Cardiac septum (tissue), 1 donor: ENCODE measurements at places on chromosomes 4 and X. TPM values are rescaled to one million over a fixed set of nuclear protein-coding genes. Genes with fewer than 3 reads are reported as not detected.

Gene SPINK2
- total RNA-seq: not detected

Gene SLC9A6
- 12.5 TPM for total RNA-seq

Gene DSPP
- total RNA-seq: not detected

Gene USP27X
- 2.3 TPM for total RNA-seq

Gene RAB9B
- 38.0 TPM for total RNA-seq

Gene SLITRK4
- total RNA-seq: 22.1 TPM

Gene TLR10
- total RNA-seq: 0.22 TPM

Gene CXCL8
- total RNA-seq: 1.2 TPM

Gene SORCS2
- total RNA-seq: 6.9 TPM

Gene APELA
- total RNA-seq: not detected

Gene CXCL10
- total RNA-seq: 2.3 TPM

Gene SCRG1
- total RNA-seq: 1.1 TPM

Gene CSAG1
- not detected for total RNA-seq

Gene ALB
- not detected for total RNA-seq

Gene BEND4
- not detected for total RNA-seq

Gene GEMIN8
- total RNA-seq: 17.8 TPM

Gene GPR34
- 2.0 TPM for total RNA-seq

Gene ZNF630
- total RNA-seq: 2.9 TPM

Gene CLGN
- total RNA-seq: 44.7 TPM

Gene PASD1
- not detected for total RNA-seq

Gene KIAA1210
- total RNA-seq: 0.08 TPM

Gene FAM9C
- total RNA-seq: not detected

Gene TRIM75
- not detected for total RNA-seq

Gene MAGEC2
- total RNA-seq: not detected

Gene ANXA3
- total RNA-seq: 12.3 TPM

Gene SMIM14
- total RNA-seq: 12.1 TPM

Gene DOK7
- 62.7 TPM for total RNA-seq

Gene SLC6A14
- 0.05 TPM for total RNA-seq

Gene HS6ST2
- 0.24 TPM for total RNA-seq

Gene COX7B
- 1,124 TPM for total RNA-seq

Gene CPLX1
- total RNA-seq: 9.4 TPM

Gene GPC4
- 3.6 TPM for total RNA-seq

Gene TCEAL6
- total RNA-seq: not detected

Gene PLRG1
- 31.8 TPM for total RNA-seq
